HCT116 (cell line): ENCODE measurements at places on chromosomes 1 and 21.

- DNase-seq: no peak
These were observed 7.1 kb downstream of the MORN1 start for GRCh38 chr1:2384130-2384860.

GRCh38 chr1:167687919-167688519 lies 33.8 kb upstream of the MPZL1 start:
- peak; percentile 72 for DNase-seq

DNA sequence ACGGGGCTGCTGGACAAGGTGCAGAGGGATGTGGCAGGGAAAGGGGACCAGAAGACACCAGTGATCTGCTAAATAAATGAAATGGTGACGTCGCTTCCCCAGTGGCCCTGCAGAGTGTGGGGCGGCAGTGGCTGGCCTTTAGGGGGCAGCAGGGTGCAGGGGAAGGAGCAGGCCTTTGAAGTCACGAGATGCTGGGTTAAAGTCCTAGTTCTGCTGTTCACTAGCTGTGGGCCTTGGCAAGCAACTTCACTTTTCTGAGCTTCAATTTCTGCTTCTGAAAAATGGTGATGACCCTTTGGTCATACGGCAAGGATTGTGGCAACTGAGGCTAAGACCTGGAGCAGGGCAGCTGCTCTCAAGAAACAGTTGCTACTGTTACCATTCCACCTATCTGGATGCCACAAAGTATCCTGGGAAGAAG lies 9.2 kb upstream of the GALE start:
- peak; percentile 41 for DNase-seq

DNA sequence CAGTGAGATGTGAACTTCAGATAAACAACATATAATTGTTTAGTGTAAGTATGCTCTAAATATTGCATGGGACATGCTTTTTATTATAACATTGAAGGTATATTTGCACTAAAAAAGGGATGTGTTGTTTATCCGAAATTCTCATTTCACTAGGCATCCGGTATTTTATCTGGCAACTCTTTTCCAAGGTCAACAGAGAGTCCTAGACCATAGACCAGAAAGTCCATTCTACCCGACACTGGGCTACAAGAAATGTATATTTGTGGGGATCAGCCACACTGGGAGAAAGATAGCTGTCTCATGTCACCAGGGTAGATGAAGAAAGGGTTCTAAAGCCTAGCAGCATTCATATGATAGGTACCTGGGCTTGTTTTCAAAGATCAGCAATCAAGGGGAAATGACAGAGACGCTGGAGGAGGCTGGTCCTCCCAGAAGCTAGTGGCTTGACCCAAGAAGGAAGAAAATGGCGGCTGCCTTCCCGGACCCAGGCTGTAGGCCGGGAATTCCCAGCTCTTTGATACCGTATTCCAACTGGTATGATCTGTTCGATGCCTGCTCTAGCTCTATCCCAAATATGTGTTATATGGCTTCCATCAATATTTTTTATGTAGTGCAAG lies 161.1 kb upstream of the IRF2BP2 start:
- no peak for DNase-seq

DNA sequence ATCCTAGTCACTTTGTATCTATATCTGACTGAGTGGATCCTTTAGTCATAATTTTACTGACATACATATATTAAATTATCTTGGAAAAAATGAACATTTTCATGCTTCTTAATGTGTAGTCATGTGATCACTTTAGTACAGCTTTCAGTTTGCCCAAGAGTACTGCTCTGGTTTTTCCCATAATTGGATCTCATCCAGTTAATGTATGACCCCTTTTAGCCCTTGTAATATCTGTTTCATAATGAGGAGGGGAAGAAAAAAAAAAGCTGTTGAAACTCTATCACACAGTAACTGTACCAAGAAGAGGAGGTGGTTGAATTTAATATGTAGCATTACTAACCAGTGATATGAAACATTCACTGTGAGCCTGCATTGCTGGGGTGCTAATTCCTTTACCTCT lies 328.7 kb downstream of the PTPRC start:
- DNase-seq: no peak

DNA sequence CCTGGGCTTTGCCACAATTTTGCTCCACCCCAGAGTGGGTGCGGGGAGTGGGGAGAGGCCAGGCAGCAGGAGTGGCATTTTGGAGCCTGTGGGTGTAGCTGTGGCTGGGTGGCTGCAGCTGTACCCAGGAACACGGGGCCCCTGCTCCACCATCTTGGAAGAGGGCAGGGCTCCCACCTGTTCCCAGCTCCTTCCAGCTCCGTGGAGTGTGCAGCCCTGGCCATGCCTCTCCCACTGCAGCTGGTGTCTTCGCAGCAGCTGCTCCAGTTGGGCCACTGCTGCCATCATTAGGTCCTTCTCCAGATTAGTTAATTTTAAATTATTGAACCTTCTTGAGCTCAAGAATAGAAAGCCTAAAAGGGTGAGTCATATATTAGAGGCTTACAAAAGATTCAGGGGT lies 17.6 kb downstream of the FAM20B start:
- DNase-seq: no peak

DNA sequence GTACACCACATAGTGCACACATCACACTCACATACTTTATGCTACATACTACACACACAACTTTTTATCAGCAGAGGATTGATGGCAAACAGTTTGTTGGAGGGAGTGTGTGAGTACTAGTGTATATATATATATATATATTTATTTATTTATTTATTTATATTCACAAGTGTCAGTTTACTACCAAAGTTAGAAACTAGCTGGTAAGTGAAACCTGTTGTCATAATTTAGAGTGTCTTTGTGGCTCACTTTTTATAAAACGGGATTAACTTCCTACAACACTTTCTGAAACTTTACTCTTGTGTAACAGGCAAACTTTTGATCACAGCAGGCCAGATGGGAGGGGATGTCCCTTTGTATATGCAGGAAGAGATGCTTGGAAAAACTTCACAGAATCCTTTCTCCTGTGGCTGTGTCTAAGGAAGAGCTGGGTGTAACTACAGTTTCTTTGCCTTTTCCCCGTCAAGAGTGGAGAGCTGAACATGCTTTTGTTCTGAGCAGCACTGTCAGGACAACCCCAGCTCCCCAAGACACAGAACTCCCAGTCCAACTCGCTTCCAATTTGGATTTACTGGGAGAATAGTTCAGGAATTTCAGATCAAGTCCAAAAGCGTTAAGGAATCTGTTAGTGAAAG lies 1.9 kb upstream of the SAMD13 start:
- no peak for DNase-seq

- no peak for DNase-seq
These were observed at the start of gene STUM for GRCh38 chr1:226548256-226549093. Gene STUM (plus strand): TSS chr1:226548764. CDS start chr1:226548905, 141 bp downstream.

DNA sequence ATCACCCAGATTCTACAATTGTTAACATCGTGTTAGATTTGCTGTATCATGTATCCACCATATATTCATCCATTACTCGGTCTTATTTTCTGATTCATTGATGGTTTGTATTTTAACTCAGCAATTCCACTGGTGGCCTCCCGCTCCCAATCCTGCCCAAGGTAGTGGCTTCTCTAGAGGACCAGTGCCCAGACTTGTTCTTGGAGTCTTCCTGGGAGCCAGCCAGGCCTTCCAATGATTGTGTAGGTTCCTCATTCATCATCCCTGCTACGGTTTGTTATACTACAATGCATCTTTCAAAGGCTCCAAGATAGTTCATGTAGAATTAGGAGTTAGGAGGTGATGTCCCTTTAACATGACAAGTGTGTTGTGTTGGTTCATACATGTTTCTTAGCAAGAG lies 451.1 kb downstream of the SETD4 start:
- no peak for DNase-seq

GRCh38 chr1:103171041-103171590 lies 62.8 kb upstream of the COL11A1 start:
- DNase-seq: no peak

DNA sequence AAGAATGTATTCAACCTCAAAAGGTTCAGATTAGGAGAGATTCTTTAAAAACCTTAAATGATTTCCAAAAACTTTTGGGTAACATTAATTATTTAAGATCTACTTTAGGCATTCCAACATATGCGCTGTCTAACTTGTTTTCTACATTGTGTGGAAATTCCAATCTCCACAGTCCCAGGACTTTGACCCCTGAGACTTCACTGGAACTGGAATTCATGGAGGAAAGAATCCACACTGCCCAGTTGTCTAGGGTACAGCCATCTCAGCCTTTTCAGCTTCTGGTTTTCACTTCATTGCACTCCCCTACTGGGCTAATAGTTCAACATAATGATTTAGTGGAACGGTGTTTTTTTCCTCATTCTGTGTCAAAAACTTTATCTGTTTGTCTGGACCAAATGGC lies 161.5 kb downstream of the IER5 start:
- DNase-seq: no peak

GRCh38 chr1:52683367-52683940 lies 14.7 kb downstream of the COA7 start:
- no peak for DNase-seq

DNA sequence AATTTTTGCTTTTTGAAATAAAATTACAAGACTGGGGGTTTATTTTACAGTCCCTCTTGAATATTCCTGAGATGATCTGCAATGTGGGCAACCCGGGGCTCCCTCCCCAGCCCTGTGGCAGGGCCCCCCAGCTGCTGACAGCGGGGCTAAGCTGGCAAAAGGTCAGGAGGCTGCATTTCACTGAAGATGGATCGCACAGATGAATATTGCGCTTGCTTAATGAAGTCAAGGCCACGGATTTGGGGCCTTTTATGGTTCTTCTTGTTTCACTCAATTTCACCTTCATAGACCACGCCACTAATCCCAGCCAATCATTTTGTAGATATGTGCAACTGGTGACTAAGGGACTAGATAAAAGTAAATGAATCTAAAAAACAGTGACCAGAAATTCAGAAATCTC lies 50.8 kb upstream of the SLC22A15 start:
- DNase-seq: no peak

DNA sequence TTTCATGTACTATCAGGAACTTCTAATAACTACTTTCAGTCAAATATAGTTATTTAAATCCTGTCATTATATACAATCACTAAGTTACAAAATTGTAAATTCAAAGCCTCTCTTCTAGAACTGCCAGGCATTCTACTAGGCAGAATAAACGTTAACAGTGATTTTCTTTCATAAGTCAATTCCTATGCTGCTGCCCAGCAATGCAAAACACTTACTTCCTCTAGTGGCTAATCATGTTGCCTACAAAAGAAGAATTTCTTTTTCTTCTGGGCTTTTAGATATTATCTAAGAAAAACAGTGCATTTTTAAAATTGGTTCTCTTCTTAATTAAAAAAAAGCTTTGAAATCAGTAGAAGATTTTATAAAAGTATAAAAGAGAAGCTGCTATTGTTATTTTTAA lies 509.8 kb upstream of the ADAMTS5 start:
- DNase-seq: no peak

- DNase-seq: no peak
These were observed 1.8 kb upstream of the ELAPOR1 start for GRCh38 chr1:109112056-109112651.

- DNase-seq: no peak
These were observed 177.7 kb downstream of the KIF26B start for GRCh38 chr1:245332513-245332912.

- DNase-seq: no peak
These were observed 3.1 kb downstream of the USP48 start for GRCh38 chr1:21779613-21780521.

DNA sequence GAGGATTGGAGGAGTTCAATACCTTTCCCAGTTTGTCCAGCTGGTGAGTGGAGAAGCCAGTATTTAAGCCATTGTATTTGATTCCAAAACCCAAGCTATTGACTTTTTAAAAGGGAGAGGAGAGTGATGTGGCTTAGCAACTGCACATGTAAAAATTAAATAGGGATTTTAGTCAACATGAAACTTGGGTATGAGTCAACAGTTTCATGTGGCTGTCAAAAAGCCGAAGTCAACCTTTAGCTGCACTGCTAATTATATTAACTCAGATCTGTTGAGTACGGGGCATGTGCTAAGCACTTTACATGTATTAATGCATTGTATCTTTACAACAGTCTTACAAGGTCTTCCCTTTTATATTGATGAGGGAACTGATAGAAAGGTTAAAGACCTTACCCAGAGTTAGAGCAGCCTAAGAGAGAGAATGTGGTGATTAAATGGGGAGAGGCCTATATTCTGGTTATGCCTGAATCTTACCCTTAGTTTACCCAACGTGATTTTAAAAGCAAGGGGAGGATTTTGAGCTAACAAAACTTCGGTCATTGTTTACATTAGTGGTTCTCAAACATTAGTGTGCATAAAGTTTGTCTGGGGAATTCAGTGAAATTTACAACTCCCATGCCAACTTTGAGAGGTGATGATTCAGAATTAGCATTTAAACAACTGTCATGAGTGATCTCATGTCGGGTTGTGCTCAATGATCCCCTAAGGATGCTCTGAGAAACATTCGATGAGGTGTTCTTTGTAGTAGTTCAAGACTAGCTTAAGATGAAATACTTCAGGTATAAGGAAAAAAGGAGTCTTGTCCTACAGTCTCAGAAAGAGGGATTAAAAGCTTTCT lies 6.9 kb upstream of the SLC35F3 start:
- no peak for DNase-seq

GRCh38 chr1:199811163-199811562 lies 216.3 kb upstream of the NR5A2 start:
- DNase-seq: no peak

DNA sequence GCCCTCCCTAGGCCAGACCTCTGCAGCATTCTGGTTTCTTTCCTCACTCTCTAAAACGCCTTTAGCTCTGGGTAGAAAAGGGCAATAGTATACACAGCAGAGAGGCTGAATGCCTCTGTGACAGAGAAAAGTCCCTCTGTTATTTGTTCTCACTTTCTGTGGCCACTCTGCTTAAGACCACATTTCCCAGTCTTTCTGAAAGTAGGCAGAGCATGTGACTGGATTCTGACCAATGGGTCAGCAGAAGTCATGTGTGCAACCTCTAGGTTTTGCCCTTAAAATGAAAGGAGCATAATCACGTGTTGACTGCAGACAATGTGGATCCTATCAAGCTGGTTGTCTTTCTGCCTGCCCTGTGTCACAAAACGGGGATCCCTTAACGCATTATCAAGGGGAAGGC lies 79.7 kb upstream of the MARK1 start:
- DNase-seq: no peak

DNA sequence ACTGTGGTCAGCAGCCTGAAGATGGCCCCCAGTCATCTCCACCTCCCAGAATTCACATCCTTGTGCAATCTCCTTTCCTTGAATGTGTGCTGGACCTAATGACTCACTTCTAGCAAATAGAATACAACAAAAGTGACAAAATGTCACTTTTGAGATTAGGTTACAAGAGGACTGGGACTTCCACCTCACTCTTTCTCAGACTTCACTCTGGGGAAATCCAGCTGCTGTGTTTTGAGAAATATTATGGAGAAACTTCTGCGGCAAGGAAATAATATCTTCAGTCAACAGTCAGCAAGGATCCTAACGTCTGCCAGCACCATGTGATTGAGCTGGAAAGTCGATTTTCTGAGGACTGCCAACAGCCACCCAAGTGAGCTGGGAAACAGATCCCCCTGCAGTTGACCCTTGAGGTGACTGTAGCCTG lies 70.5 kb upstream of the GADD45A start:
- no peak for DNase-seq

GRCh38 chr1:203567596-203567995 lies 59.0 kb upstream of the ATP2B4 start:
- DNase-seq: no peak

- DNase-seq: no peak
These were observed 376.5 kb upstream of the DAB1 start for GRCh38 chr1:57800376-57800775.
